ENCODE measurements at places on chromosomes 5 and 9. TPM values are rescaled to one million over a fixed set of nuclear protein-coding genes. Genes with fewer than 3 reads are reported as not detected.

GRCh38 chr5:142013734-142014521 lies 1.1 kb upstream of the GNPDA1 start:
- no peak for DNase-seq
- peak overlapping the region; percentile 79 for H3K4me3 ChIP-seq
- peaks cover 71% of the 10 kb centered on the region for H3K4me1 ChIP-seq
- no peaks in the 10 kb centered on the region for H3K27me3 ChIP-seq

DNA sequence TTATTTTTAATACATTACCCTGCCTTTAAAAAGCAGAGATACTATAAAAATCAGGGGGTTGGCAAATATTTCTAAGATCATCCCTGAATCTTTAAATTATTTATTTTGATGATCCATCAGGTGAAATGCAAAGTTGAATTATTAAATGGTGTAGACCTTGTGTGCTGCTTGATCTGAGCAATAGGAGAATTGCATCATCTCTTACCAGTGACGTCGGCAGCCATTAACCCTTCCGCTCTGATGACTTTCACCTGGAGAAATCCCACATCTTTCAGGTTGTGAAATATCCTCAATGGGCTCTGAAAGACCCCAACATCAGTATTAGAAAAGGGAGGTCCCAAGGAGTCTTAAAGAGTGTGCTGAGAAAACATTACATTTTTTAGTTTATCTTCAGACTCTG lies 270.2 kb downstream of the SLF1 start:
- H3K4me3 ChIP-seq: no peak overlapping the region
- H3K36me3 ChIP-seq: no peaks in the 10 kb centered on the region
- no peaks in the 10 kb centered on the region for H3K4me1 ChIP-seq
- H3K27ac ChIP-seq: no peak overlapping the region

GRCh38 chr9:72322678-72323077 lies 42.3 kb downstream of the ZFAND5 start:
- H3K27ac ChIP-seq: no peak overlapping the region
- no peaks in the 10 kb centered on the region for H3K4me1 ChIP-seq
- no peak overlapping the region for H3K4me3 ChIP-seq
- no peaks in the 10 kb centered on the region for H3K27me3 ChIP-seq
- H3K36me3 ChIP-seq: no peaks in the 10 kb centered on the region

DNA sequence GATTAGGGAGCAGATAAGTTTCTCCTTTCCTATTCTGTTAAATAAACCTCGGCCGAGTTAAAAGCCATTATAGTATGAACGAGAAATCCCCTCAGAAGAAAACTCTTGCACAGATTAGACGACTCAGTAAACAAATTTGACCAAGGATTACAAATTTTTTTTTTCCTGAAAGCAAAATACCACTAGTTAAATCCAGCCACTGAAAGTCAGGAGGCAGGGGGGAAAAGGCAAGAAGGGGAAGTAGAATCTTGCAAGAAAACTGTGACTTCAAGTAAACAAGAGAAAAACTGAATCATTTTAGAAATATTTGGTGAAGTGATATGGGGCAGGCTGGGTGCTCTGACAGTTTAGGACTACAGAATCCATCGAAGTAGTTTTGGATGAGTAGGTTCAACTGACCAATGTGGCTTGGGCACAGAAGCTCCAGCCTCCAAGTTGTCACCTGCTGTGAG lies 251.0 kb downstream of the DENND1A start:
- no peak overlapping the region for H3K27ac ChIP-seq
- H3K4me3 ChIP-seq: no peak overlapping the region
- H3K36me3 ChIP-seq: no peaks in the 10 kb centered on the region

SEMA5A gene
- 1.1 TPM for total RNA-seq
